GM23248 (cell line): ENCODE measurements at places on chromosomes 3 and 15.

DNA sequence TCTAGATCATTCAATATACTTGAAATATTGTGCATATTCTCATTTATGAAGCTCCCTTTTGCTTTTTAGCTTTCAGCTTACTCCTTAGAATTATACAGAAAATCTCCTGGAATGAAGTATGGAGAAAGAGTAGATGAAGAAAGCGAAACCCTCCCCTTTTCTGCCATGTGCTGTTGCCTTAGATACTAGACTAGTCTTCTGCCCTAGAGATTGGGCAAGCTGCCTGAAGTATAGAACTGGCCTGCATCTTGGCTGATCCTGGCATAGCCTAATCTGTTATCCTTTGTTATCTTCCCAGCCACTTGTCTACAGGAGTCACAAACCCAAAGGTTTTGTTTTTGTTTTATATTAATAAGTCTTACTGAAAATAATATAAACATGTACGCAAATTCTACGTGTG, 138.8 kb downstream of the RBPMS2 start:
- H3K4me1 ChIP-seq = peaks cover 15% of the 10 kb centered on the region
- peaks cover 8% of the 10 kb centered on the region; the same call in 1 of the 2 replicates for H3K36me3 ChIP-seq
- H3K27ac ChIP-seq = no peak overlapping the region

DNA sequence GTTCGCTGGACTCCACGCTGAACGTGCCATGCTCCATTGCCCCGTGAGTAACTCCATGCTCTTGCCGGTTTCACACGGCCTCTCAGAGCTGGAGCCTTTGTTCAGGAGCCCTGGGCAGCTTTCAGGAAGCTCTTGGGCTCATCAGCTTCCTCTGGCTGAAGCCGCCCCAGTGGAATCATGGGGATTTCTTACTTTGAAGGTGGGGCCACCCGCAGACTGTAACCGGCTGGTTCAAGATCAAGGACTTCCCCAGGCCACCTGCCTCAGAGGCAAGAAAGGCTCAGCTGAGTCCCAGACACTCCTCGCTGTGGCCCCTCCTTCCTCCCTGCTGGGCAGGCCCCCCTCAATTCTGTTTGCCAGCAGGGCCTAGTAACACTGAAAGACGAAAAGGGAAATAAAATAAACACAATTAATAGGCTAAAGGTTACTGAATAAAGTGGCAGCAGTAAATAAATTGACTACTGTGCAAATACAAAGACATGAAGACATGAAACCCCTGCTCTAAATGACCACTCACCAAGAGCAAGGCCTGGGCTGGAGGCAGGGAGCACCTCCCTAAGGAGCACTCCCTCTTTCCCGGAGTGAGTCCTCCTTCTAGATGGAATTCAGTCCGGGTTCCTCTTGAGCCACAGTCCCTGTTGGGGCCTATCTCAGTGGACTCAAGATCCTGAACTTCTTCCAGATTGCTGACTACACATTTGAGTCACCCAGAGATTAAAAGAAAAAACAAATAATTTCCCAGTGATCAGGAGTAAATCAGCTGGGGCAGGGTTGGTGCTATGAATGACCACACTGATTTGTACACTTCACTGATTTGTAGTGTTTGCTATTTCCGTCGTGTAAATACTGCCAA, 51.0 kb downstream of the ZDHHC19 start:
- H3K27ac ChIP-seq = no peak overlapping the region
- no peak overlapping the region for H3K4me3 ChIP-seq
- peak; percentile 80 for DNase-seq

DNA sequence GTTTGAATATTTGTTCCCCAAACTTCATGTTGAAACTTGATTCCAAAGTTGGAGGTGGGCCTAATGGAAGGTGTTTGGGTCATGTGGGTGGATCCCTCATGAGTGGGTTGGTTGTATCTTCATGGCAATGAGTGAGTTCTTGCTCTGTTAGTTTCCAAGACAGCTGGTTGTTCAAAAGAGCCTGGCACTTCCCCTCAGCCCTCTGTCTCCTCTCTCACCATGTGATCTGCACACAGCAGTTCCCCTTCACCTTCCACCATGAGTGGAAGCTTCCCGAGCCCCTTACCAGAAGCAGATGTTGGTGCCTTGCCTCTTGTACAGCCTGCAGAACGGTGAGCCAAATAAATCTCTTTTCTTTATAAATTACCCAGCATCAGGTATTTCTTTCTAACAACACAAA, 327.1 kb upstream of the SLCO3A1 start:
- no peak overlapping the region for H3K27ac ChIP-seq
- peaks cover 16% of the 10 kb centered on the region for H3K4me1 ChIP-seq

DNA sequence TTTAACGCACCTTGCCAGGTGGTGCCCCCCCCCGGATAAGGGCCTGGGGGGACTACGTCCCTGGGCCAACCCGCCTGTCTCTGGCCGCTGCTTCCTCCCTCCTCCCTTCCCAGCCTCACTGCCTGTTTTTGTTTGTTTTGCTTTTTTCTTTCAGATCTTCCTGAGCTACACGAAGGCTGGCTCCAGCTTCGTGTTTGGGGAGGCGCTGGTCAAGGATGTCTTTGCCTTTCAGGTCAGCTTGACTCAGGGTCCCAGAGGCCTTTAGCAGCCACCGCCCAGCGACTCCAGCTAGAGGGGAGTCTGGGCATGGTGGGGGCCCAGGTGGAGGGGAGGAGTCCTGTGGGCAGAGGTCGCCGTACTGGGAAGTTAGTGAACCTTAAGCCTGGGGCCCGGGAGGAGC, 24.1 kb downstream of the SLC28A1 start:
- H3K27me3 ChIP-seq = no peaks in the 10 kb centered on the region
- no peak overlapping the region for H3K27ac ChIP-seq
- H3K36me3 ChIP-seq = no peaks in the 10 kb centered on the region
- no peak overlapping the region for H3K4me3 ChIP-seq

DNA sequence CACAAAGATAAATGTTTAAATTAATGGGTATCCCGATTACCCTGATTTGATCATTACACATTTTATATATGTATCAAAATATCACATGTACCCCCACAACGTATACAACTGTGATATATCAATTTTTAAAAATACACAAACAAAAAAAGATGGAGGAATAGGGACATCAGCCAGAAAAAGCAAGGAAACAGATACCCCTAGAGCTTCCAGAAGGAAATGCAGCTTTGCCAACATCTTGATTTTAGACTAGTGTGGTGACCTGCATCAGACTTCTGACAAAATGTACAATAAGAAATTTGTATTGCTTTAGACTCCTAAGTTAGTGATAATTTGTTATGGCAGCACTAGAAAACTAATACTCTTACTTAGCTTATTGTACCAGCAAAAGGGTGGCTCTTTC, 483.8 kb downstream of the TUSC7 start:
- peak; percentile 38 for DNase-seq
- H3K36me3 ChIP-seq = no peaks in the 10 kb centered on the region
- no peak overlapping the region for H3K27ac ChIP-seq
- H3K27me3 ChIP-seq = no peaks in the 10 kb centered on the region
- no peak overlapping the region for H3K4me3 ChIP-seq
- no peaks in the 10 kb centered on the region for H3K4me1 ChIP-seq

DNA sequence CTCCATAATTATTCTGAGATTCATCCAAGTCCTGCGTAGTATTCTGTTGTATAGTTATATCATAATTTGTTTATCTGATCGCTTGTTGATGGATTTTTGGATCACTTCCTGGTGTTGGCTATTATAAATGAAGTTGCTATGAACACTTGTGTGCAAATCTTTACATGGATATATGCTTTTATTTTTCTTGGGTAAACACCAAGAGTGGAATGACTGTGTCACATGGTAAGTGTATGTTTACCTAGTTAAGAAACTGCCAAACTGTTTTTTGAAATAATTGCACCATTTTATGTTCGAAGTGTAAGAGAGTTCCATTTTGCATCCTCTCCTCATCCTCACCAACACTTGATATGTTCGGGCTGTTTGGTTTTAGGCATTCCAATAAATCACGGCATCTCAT, 360.4 kb upstream of the FRG2C start:
- H3K27ac ChIP-seq = no peak overlapping the region
- H3K36me3 ChIP-seq = no peaks in the 10 kb centered on the region
- H3K27me3 ChIP-seq = peaks cover 49% of the 10 kb centered on the region
- no peak for DNase-seq
- H3K4me3 ChIP-seq = no peak overlapping the region
- H3K4me1 ChIP-seq = no peaks in the 10 kb centered on the region

DNA sequence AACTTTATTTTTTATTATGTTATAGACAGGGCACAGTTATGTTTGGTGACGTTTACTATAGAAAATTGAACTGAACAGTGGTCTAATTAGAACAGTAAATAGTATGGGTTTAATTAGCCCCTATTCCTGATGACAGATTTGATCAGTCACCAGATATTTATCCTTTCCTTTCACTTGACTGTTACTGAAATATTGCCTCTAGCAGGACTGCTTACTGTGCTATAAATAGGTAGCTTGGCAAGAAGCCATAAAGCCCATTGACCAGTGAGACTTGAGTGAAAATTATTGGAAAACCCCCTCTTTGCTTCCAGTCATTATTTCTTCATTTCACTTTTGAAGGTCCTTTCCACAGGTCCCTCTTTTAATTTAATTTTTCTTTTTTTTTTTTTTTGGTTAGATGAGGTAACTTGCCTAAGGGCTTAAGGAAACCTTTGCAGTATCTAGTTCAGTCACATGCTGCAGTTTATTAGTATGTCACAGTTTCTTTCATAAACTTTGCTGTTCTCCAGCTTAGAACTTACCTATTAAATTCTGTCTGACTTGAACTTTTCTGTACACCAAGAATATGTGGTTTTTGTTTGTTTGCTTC, 115.6 kb downstream of the ADAMTSL3 start:
- no peak overlapping the region for H3K27ac ChIP-seq
- H3K27me3 ChIP-seq = no peaks in the 10 kb centered on the region; the same call in 1 of the 2 replicates
- no peak overlapping the region for H3K4me3 ChIP-seq
- no peaks in the 10 kb centered on the region for H3K4me1 ChIP-seq
- H3K36me3 ChIP-seq = no peaks in the 10 kb centered on the region

- H3K27me3 ChIP-seq = no peaks in the 10 kb centered on the region
- DNase-seq = no peak
- H3K36me3 ChIP-seq = peaks cover 10% of the 10 kb centered on the region; the same call in 1 of the 2 replicates
- no peak overlapping the region for H3K4me3 ChIP-seq
Observed at GRCh38 chr15:63611177-63611576, 14.0 kb downstream of the FBXL22 start.

DNA sequence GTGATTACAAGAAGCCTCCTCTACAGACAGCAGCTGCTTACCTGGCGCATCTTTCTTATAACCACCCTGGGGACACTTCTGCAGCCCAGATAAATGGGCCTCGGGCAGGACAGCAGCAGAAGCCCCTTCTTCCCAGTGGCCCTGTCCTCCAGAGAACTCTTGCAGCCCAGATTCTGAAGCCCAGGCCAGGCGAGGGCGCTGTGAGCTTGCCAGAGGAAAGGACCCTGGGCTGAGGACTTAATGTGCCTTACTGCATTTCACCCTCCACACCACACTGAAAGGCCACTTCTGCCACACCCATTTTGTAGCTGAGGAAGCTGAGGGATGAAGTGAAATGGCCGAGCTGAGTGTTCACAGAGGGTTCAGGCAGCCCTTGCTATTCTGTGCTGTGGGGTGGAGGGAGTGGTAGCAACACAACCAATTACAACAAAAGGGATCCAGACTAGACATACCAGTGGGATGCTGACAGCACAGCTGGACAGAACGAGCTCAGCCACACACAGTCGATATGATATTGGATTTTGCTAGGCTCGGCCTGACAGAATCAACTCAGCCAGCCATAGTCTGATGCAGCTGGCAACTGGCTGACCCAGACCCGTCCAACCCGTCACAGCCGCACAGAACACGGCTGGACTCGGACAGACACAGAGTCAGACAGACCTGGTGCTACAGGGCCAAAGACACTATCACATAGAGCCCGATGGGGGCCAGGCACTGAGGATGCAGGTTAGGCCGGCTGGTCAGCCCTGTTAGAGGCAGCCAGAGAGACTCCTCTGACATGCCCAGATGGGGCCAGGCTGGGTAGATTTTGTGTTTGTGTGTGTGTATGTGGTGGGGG, 7.3 kb downstream of the ACOX2 start:
- no peaks in the 10 kb centered on the region for H3K36me3 ChIP-seq
- H3K27me3 ChIP-seq = no peaks in the 10 kb centered on the region
- H3K27ac ChIP-seq = no peak overlapping the region
- no peak overlapping the region for H3K4me3 ChIP-seq
- peak; percentile 28 for DNase-seq

DNA sequence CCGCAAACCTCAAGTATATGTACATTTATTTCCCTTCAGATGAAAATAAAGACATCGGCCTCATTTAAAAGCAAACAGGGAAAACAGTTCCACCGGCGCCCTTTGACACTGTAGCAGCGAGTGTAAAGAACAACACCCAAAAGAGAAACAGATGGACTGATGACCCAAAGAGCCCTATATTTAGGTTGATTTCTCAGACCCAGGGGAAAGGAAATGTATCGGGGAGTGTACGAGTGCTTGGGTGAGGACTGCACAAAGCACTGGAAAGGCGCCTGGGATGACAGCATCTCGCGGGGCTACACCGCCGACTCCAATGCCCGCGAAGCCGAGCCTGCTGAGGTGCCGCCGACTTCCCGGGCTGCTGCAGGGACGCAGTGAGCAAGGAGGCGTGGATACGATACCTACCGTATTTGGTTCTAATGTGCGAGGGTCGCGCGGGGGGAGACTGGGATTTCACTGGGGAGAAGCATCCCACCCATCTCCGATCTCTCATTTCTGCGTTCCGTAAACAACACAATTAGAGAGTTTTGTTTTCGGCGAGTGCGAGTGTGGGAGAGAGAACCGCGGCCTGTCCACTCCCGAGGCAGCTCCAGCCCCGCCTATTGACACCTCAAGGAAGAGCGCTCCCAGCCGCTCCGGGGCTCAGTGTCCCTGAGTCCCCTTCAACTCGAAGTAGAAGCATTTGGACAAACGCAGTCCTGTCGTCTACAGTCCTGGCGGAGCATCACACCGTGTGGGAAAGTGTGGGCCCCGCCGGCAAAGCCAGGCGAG, 2.0 kb downstream of the MECOM start:
- DNase-seq = peak; percentile 63
- peak overlapping the region; percentile 64 for H3K4me3 ChIP-seq
- H3K27ac ChIP-seq = no peak overlapping the region
- no peaks in the 10 kb centered on the region for H3K36me3 ChIP-seq

DNA sequence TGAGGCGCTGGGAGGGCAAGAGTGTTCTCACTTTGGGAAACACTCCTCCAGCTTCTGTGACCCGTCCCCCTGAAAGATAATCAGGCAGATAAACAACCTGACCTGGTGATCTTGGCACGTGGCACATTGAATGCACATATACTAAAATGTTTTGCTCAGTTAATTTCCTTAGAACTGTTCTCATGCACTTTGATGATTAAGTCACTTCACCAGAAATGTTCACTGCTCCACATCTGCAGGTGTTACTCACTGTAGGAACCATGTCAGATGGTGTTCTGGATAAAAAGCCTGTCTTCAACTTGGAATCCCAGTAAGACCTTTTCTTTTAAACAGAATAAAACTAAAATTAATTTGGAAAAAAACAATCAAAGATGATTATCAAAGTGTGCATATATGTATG, 24.6 kb upstream of the NIPA2 start:
- H3K27me3 ChIP-seq = no peaks in the 10 kb centered on the region
- DNase-seq = no peak
- H3K27ac ChIP-seq = no peak overlapping the region
- no peaks in the 10 kb centered on the region for H3K4me1 ChIP-seq
- no peak overlapping the region for H3K4me3 ChIP-seq
